Esophagus mucosa (tissue), 1 donor: ENCODE measurements at places on chromosomes 1 and 21.

- no peak for ATAC-seq
Observed at GRCh38 chr1:247104965-247105364, 809 bp upstream of the ZNF669 start.

- ATAC-seq, result no peak
Observed at GRCh38 chr21:42423197-42423675, 19.5 kb downstream of the UBASH3A start.

DNA sequence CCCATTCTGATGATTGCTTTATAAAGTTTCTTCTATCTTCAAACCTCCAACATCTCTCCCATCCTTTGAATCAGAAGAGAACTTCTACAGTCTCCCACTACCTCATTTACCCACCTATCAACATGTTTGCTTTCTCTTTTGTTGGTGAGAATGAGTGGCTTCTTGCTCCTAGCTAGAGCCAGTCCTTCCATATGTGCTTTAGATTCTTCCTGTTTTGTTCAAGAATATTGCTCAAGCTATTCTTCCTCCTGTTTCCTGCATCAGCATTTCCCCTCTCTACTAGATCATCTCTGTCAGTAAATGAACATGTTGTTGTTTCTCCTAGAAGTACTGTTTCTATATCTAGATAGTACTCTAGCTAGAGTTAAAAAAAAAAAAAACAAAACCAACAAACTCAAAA, 6.3 kb downstream of the ATF6 start:
- no peak for ATAC-seq

GRCh38 chr1:160781914-160782689, 13.9 kb upstream of the LY9 start:
- ATAC-seq, result peak; percentile 28

DNA sequence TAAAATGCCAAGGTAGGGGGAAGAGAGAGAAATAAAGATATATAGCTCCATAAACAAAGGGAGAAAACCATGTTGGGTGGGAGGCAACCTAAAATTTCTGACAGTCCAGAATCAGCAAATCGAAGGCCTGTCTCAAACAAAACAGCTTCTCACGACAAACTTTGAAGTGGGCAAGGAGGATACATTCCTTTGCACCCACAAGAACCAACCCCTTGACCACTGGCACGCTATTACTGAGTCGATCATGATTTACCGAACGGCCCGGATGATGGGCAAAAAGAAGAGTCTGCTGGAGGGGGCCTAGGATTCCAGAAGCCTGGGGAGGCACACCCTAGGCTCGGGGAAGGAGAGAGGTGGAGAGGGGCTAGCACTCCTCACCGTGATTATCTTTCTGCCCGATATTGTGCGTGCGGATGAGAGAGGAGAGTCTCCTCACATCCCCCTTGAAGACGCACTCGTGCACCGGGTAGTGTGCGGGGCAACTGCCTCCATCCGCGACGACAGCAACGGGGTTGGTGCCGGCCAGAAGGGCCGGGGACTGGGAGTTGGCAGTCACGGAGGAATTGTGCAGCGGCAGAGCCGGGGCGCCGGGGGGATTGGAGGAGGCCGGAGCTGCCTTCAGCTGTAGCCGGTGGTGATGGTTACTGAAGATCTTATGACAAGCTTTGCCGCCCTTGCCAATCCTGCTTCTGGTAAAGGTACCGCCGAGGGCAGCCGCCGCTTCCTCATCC, 756 bp downstream of the ANKRD13C start:
- ATAC-seq, result peak; percentile 47

GRCh38 chr1:186409091-186409490, 33.5 kb downstream of the ODR4 start:
- ATAC-seq, result no peak

GRCh38 chr1:240843798-240844197, 231.8 kb upstream of the GREM2 start:
- ATAC-seq, result no peak

- no peak for ATAC-seq
Observed at GRCh38 chr1:109997867-109998229, 13.3 kb downstream of the AHCYL1 start.

- ATAC-seq, result no peak
Observed at GRCh38 chr1:66527686-66528085, 6.3 kb upstream of the SGIP1 start.

DNA sequence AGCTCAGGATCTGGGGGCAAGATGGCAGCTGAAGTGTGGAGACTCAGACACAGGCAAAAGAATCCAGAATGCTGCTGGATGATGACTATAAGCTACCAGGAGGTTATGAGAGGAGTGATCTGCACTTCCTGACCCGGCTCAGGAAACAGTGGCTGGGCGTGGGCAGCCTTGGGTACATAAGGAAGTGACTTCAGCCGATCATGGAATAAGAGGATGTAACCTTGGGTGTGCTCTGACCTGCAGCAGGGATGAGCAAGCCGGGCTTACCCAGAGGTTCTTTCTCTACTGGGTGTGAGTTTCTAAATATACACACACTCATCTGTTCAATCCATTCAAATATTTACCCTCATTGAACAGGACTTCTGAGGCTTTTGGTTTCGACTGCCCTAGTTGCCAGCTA, 62.7 kb downstream of the CD34 start:
- ATAC-seq, result peak; percentile 97

- no peak for ATAC-seq
Observed at GRCh38 chr1:119879510-119880434, 16.5 kb downstream of the ADAM30 start.

GRCh38 chr1:1881727-1882126, 9.2 kb downstream of the GNB1 start:
- no peak for ATAC-seq

- no peak for ATAC-seq
Observed at GRCh38 chr21:36750576-36750959, 51.7 kb downstream of the SIM2 start.

- no peak for ATAC-seq
Observed at GRCh38 chr1:70319750-70320149, 34.8 kb downstream of the ANKRD13C start.

- no peak for ATAC-seq
Observed at GRCh38 chr21:35491114-35491513, 442.0 kb upstream of the RUNX1 start.
